Dermis blood vessel endothelial cell (primary cell): ENCODE measurements at places on chromosomes 6 and 20. TPM values are rescaled to one million over a fixed set of nuclear protein-coding genes. Genes with fewer than 3 reads are reported as not detected.

The GMPR gene
- total RNA-seq, result 26.0 and 29.2 TPM in 2 replicates

The SOX18 gene
- total RNA-seq, result 82.5 and 123 TPM in 2 replicates

The PACSIN1 gene
- total RNA-seq, result not detected in 2 replicates

The CTSZ gene
- total RNA-seq, result 250 and 566 TPM in 2 replicates

The OSBPL2 gene
- total RNA-seq, result 28.9 and 35.7 TPM in 2 replicates

The PAQR8 gene
- total RNA-seq, result 12.4 and 19.4 TPM in 2 replicates

The ME1 gene
- total RNA-seq, result 7.8 and 25.3 TPM in 2 replicates

The TAAR6 gene
- not detected in 2 replicates for total RNA-seq

The MRPS18A gene
- total RNA-seq, result 44.2 and 57.1 TPM in 2 replicates

The GRM4 gene
- total RNA-seq, result not detected in 2 replicates

The OOEP gene
- not detected in 2 replicates for total RNA-seq

The SMIM28 gene
- not detected in 2 replicates for total RNA-seq

The TNFRSF6B gene
- 16.8 and 22.0 TPM in 2 replicates for total RNA-seq

The MLN gene
- not detected in 2 replicates for total RNA-seq

The C6orf141 gene
- 42.3 and 60.4 TPM in 2 replicates for total RNA-seq

The FRK gene
- 0.05 and 0.17 TPM in 2 replicates for total RNA-seq

The SIM1 gene
- total RNA-seq, result 0.09 and 0.17 TPM in 2 replicates

The TGM2 gene
- 401 and 1,564 TPM in 2 replicates for total RNA-seq

The FAM184A gene
- 0.17 and 0.33 TPM in 2 replicates for total RNA-seq

The LPIN3 gene
- total RNA-seq, result 1.0 and 1.5 TPM in 2 replicates

The TCP11 gene
- 0.28 and 0.68 TPM in 2 replicates for total RNA-seq

The CLVS2 gene
- not detected in 2 replicates for total RNA-seq

The HLA-DMA gene
- 1.2 and 1.7 TPM in 2 replicates for total RNA-seq

The NMBR gene
- not detected in 2 replicates for total RNA-seq

The C20orf202 gene
- not detected in 2 replicates for total RNA-seq

The CPXM1 gene
- total RNA-seq, result 0.34 and 0.37 TPM in 2 replicates

The GINS1 gene
- 10.4 and 20.8 TPM in 2 replicates for total RNA-seq

The TNF gene
- 0.17 TPM in 1 of 2 replicates, not detected in the other for total RNA-seq

The WFDC6 gene
- total RNA-seq, result not detected in 2 replicates

The PBOV1 gene
- total RNA-seq, result not detected in 2 replicates
